Naive thymus-derived CD8-positive, alpha-beta T cell (primary cell): ENCODE measurements at places on chromosomes 5 and 9.

DNA sequence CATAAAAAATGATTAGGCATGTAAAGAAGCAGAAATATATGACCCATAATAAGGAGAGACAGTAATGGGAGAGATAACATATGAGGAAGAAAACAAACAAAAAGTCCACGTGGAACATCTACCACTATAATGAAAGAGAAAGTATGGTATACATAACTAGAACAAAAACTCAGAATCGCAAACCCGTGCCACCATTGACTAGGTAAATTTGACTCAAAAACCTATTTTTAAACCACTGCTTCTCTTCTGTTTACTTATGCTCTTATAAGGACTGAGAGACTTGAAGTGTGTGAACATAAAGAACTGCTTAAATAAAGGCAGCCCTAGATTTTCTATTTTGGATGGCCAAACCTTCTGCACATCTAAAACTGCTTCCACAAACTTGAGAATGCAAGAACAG is 330.7 kb downstream of the CAAP1 start:
- DNase-seq, result no peak

- no peak for DNase-seq
Measured at GRCh38 chr5:17394086-17394485, 103.9 kb upstream of the TAF11L2 start.

- DNase-seq, result peak; percentile 57
Measured at GRCh38 chr9:36151316-36152210, 15.0 kb downstream of the GLIPR2 start.

GRCh38 chr9:19286634-19287188 is 56.2 kb downstream of the DENND4C start:
- DNase-seq, result no peak

GRCh38 chr5:51208296-51208695 is 175.0 kb upstream of the ISL1 start:
- no peak for DNase-seq

DNA sequence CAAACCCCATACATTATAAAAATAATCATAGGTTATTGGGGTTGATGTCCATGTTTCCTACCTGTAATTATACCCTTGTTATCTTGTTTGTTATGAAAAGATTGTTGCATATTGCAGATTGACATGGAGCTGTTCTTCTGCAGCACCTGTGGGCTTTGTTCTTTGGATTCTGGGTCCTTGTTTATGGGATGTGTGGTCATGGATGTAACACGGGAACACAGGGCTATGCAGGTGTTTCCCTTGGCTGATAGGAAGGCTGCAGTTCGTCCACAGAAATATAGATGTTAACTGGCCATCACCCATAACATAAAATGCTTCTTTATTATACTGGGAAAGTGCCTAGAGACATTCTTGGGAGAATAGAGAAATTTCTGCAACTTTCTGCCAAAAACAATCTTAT is 77.9 kb downstream of the FBXL7 start:
- DNase-seq, result no peak

- no peak for DNase-seq
Measured at GRCh38 chr9:127711831-127712274, 3.6 kb downstream of the PTRH1 start.

DNA sequence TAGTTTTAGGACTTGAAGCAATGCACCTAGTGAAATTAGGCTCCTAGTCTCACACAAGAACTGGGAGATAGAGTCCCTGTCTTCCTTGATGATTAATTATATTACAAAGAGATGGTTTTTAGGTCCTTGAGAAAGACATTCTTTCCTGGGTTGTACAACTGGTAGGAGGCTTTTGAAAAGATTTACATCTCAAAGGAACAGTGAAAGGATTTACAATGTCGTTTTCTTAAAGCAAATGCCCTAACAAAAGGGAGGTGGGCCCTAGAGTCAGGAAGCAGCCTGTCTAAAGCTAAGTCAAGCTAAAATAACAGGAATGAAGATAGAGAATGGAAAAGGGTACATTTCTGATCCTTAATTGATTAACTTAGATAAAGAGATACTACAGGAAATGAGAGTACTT is 102.2 kb upstream of the IL7R start:
- DNase-seq, result no peak

DNA sequence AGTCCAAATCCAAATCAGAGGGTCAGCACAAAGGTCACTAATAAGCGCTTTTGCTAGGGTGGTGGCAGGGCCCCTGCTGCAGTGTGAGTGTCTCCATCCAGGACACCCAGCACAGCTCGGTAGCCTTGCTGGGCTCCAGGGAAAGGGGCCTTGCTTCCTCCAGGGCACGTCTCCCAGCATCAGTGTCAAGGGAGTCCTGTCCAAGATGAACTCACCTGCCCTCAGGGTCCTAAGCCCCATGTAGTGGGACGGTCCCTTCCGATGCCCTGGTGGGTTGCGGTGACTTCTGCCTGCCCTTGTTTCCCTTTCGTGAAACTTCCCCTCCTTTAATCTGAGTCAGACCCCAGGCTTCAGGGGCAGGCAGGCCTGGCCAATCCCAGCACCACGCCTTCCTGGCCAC is 101.7 kb downstream of the ZNF354C start:
- no peak for DNase-seq

GRCh38 chr5:177130211-177131018 is 3.2 kb upstream of the NSD1 start:
- no peak for DNase-seq

GRCh38 chr5:175797521-175798038 is 73.8 kb upstream of the CPLX2 start:
- DNase-seq, result no peak

- no peak for DNase-seq
Measured at GRCh38 chr5:103561685-103562452, 720 bp downstream of the NUDT12 start.

DNA sequence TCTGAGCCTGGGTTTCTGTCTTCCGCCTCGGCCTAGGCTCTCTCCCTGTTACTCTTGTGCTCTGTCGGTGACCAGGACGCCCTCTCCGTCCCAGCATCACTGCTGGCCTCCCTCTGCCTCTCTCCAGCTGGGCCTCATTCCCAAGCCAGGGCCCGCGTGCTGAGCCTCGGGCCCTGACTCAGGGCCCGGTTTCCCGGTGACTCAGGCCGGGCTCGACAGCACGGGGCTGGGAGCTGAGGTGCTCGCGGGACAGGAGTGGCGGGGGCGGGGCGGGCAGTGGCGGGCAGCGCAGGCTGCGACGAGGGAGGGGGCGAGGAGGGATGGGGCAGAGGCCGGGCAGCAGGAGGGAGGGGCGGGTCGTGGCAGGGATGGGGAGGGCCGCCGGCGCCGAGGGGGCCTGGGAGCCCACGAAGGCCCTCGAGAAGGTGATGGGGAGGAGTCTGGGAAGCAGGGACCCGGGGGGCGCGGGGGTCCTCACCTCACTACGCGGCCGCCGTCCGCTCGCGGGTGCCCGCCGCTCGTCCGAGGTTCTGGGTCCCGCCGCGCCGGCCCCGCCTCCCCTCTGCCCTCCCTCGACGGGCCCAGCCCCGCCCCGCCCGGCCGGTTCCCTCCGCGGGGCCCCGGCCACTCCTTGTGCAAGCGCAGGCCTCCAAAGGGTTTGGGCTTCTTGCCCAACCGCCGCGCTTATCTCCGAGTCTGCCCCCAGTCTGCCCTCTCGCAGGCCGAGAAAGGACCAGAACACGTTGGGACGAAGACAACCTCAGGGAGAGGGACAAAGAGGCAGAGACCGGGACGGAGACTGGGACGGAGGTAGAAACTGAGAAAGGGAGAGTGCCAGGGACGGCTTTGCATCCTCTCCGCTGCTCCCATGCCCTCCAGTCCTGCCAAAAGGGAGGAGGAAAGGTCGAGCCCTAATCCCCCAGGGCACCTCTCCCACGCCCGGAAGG is at the start of gene ARAP3:
Gene ARAP3 (minus strand): TSS at position 536 of the 947 bp plus-strand sequence. CDS start 1,744 bp downstream, outside the sequence.
- no peak for DNase-seq

DNA sequence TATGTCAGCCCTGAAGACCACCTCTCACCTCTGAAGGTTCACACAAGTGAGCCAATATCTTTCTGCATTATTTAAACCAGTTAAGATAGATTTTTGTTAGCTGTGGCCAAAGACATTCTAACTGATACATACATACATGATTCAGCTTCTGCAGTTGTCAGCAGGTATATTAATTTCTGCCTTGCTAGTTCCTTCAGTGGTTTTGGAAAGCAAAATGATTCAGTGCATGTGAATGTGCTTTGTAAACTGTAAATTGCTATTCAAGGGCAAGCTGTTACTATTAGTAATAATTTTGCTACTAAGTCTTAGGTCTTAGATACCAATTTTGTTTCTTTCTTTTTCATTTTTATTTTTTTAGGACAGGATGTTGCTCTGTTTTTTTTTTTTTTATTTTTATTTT is 89.2 kb upstream of the ERBIN start:
- no peak for DNase-seq
